GM04503 (cell line): ENCODE measurements at places on chromosomes 3 and 15.

GRCh38 chr15:63041974-63042876 lies at the start of gene TPM1:
Gene TPM1, plus strand, starts transcription at chr15:63042747. Its CDS starts 83 bp downstream, at chr15:63042830.
- DNase-seq: peak; percentile 79

DNA sequence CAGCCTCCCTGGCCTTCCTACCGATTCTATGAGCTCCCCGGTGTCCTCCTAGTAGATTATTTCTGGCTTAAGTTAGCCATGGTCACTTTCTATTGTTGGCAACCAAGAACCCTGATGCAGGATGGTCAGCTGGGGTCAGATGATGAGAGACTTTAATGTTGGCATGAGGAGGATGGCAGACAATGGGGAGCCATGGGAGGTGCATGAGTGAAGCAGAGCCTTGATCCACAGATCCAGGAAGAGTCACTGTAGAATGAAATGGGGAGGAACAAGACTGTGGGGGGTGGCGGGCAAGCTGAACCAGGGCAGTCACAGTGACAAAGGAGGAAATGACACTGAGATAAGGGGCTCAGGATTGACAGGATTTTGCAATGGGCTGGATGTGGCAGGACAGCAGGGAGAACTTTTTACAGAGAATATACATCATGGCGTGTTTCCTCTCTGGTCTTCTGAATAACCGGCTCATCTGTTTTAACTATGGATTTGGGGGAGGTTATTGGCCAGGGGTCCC lies 60.9 kb downstream of the RPLP1 start:
- DNase-seq: no peak

DNA sequence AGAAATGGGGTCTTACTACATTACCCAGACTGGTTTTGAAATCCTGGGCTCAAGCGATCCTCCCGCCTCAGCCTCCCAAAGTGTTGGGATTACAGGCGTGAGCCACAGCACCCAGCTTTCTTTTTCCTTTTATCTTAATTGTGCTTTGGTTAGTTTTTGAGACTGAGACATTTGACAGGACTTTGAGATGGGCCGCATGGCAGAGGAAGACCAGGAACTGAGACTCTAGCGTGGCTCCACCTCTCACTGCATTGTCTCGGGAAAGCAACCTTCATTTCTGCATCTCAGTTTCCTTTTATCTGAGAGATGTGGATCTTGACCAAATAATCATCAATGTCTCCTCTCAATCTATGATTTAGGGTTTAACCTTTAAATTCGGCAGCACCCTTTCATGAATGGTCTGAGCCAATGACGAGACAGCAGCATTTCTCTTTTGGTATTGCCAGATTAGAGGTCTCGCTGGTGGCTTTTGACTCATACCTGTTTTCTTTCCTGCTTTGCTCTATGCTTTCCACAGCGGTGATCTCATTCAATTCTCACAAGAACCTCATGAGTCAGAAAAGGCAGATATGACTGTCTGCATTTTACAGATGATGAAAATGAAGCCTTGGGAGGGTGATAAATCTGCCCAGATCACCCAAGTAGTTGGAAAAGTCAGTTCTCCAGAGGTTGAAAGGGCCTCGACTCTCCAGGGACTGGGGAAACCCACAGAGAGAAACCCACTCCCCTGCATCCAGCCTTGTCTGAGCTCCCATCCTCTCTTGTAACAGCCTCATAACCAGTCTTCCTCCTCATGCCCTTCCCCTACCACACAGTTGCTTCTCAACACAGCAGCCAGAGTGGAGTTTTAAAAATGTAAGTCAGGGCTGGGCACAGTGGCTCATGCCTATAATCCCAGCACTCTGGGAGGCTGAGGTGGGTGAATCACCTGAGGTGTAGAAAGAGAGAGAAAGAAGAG lies 84.8 kb upstream of the FOXB1 start:
- peak; percentile 13 for DNase-seq

DNA sequence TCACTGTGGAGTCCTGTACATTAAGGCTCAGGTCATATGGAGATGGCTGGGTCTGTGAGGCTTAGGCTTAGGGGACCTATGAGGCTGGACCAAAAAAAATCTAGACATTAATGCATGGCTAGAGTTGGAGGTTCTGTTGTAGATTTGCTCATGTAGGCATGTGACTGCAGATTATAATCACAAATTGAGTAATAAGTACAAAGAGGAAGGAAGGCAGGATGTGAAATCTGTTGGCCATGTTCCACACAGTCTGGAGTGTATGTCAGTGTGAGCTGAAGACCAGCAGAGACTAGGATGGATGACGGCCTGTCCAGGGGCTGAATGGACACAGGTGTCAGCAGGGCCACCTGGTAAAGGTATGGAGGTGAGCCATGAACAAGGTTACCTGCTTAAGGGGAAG lies at the start of gene ST3GAL6:
Gene ST3GAL6, plus strand, starts transcription at position 265 of the 400 bp plus-strand sequence. CDS start 5,101 bp downstream, outside the sequence.
- DNase-seq: no peak

DNA sequence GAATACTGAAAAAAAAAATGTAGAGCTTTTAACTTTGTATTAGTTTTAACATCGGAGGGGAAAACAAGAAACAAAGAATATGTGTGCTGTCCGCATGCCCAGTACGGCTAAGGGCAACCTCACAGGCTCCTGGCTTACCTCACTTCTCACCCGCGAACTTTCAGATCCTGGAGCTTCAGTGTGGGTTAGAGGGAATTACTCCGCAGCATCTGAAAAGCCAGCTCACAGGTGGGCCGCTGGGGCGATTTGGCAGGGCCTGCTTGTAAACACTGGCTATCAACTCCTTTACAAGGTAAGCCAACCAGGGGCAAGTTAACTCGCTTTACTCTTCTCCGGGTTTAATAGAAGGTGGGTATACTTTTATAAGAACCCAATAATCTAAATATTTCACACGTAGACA lies 152.7 kb upstream of the ICE2 start:
- no peak for DNase-seq

GRCh38 chr3:76242886-76243753 lies 457.8 kb upstream of the ZNF717 start:
- DNase-seq: no peak
